ENCODE measurements at places on chromosomes 2 and 18.

DNA sequence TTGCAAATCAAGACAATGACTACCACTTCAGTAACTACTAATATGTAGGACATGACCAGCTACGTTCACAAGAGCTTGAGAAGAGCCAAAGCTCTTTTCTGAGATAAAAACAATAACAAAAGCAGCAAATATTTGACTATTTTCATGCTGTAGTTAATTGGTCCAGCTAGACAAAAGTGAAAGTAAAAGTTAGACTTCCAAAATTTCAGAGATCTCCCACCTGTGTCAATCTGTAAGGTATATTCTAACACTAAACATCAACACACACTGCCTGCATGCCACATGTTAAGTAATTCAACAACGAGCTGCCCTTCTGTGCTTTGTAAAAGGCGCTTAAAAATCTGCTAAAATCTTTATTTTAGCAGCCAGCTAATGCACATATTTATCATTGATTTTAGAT, 185.9 kb downstream of the SLC39A10 start:
- DNase-seq: no peak

DNA sequence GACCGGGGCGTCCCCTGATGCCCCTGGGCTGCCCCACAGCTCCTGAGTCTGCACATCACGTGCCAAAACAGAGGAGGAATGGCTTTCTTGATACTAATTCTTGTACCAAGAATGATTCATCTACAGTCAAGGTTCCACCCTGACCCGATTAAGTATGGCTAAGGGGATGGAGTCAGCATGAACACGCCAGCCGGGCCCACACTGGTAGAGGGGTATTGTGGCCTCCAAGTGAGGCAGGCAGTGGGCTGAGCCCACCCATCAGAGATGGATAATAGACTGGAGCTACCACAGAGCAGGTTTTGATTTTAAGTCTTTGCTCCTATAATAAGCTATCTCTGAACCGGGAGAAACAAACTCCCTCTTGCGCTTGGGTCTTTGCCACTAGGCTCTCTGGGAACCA, 17.9 kb upstream of the GNAL start:
- DNase-seq: no peak

GRCh38 chr2:66084948-66085590, 349.9 kb upstream of the MEIS1 start:
- no peak for DNase-seq

- DNase-seq: no peak
These were observed 110.0 kb upstream of the MAP3K20 start for GRCh38 chr2:172965433-172966212.

DNA sequence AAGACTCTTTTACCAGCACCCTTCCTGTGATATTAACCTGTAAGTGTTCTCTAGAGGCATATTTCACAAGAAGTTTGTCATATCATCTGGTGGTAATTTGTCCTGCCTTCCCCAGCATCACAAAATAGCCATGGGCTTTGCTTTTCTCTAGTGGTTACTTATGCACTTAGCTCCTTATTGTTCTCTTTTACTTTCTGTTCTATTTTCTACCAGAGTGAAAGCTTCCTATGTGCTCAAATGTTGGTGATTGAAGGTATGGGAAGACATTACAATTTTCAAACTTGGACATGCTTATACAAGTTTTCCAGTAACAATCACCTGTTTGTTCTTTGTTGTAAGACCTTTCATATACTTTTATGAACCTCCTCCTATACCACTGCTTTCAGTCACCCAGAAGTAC, 87.0 kb upstream of the KCNH7 start:
- DNase-seq: no peak

GRCh38 chr2:11745613-11746375, 638 bp upstream of the LPIN1 start:
- DNase-seq: no peak

- DNase-seq: no peak
These were observed 6.2 kb downstream of the APOB start for GRCh38 chr2:21037671-21038108.

- DNase-seq: no peak
These were observed 53.5 kb downstream of the C18orf63 start for GRCh38 chr18:74368901-74369705.

DNA sequence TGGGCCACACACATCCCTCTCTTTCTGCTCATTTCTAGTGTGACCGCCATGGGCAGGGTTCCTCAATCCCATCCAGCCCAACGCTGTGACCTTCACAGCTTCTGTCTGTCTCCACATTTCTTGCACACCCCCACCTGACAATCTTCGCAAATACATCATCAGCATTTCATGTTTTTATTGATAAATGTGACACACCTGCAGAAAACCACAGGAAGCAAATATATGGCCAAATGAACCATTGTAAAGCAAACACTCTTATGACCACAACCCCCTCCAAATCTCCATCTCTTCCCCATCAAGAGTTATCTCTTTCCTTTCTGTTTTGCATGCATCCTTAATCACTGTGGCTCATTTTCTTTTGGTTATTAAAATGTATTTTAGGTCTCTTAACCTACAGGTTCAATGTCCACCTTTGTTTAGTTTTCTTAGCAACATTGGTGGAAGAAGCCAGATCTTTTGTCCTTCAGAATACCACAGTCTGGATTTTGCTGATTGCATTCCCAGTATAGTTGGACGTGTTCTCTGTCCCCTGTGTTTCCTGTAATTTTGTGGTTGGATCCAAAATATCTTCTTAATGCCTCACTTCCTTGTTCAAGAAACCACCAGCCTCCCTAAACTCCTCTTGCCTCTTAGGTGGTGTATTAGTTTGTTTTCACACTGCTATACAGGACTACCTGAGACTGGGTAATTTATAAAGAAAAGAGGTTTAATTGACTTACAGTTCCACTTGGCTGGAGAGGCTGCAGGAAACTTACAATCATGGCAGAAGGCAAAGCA, 9.8 kb upstream of the NCK2 start:
- DNase-seq: no peak

DNA sequence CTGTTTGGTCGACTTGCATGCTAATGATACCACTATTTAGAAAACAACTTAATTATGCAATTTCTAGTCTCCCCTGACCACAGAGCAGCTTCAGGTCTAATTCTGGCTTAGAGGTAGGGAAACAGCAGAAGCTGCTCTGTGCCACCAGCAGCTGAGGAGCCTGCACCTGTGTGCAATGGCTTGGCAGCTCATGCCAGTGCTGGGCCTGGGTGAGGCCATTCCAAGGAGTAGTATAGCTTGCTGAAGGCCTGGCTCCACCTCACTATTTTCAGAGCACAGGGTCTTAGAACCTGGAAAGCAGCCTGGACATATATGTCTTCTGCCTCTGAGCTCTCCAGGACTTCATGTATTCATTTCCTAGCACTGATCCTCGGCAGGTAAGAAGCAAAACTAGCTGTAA, 62.8 kb downstream of the SPRED2 start:
- no peak for DNase-seq

DNA sequence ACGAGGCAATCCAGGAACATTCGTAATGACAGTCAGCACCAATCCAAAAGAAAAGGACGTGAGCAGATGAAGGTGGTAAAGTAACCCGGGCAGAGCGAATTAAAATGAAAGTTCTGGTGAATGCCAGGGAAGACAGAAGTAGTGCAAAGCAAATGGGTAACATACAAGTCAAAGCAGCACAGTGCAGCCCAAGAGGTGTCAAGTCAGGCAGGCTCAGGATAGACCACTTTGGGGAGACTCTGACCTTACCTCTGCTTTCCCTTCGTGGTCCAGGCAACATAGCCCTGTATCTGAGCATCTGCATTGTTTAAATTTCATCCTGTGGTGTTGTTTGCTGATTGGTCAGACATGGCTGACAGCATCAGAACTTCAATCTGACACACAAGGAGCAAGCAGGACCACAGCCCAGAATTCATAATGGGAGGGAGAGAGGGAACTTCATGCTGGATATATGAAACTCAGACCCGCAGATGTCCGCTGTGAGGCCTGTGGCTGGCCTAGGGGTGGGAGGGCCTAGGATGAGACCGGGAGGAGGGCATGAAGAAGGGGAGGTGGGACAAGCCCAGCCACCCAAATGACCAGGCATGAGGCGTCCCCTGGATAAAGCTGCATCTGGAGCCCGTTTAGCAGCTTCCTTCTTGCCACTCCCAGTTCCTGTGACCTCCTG, 285.7 kb downstream of the TCF4 start:
- DNase-seq: no peak
